Stimulated activated CD8-positive, alpha-beta memory T cell treated with anti-CD3 and anti-CD28 coated beads, Interleukin-4, amount 100 ng/mL, for 48 hours (primary cell): ENCODE measurements at places on chromosomes 6 and 20.
A peak's percentile ranks its signal among the peaks of the same experiment; 100 is the strongest.

DNA sequence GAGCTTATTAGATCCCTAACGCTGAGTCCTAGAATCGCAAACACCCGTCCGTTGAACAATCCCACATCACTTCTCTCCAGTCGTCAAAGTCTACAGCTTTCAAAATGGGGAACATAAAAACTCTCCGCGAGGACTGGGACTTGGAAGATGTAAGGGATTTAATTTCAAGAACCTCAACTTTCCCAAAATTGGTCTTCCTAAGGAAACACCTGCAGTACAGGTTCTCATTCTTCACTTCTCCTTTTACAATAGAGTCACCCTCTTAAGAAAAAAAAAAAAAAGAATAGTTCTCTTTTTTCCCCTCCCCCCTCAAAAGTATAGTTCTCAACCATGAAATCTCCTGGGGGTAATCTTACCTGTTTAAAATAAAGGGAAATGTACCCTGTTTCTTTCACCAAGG is 6.6 kb upstream of the ZBTB22 start:
- no peak for DNase-seq

DNA sequence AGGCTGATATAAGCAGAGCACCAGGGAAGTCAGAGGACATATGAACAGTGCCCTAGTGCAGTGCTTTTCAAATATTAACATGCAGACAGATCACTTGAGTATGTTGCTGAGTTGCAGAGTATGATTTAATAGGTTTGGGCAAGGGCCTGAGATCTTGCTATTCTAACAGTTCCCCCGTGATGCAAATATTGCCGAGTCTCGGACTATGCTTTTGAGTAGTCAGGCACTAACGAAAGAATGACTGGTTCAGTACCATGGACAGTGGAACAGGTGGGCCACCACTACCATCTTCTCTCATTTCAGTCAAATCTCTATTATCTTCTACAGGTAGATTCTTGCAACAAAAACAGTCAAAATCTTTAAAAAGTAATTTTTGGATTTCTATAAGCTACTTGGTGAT is 3.7 kb upstream of the TMEM200A start:
- DNase-seq: no peak

- no peak for DNase-seq
These were observed 128.2 kb downstream of the EDN3 start for GRCh38 chr20:59428441-59429205.

DNA sequence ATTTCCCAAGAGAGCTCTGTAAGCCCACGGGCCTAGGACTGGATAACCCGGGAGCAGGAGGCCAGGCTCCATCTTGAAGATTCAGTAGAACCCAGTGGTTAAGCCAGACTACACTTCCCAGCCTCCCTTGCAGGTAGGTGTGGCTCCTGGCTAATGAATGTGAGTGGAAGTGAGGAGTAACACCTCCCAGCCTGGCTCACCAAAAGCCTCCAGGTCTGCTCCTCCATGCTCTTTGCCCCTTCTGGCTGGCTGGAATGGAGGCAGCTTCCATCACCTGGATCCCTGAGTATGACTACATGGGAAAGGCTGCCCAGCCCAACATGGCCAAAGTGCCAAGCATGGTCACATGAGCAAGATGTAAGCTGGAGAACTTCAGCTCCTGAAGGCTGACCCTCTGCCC is 9.7 kb downstream of the LRRN4 start:
- DNase-seq: no peak

DNA sequence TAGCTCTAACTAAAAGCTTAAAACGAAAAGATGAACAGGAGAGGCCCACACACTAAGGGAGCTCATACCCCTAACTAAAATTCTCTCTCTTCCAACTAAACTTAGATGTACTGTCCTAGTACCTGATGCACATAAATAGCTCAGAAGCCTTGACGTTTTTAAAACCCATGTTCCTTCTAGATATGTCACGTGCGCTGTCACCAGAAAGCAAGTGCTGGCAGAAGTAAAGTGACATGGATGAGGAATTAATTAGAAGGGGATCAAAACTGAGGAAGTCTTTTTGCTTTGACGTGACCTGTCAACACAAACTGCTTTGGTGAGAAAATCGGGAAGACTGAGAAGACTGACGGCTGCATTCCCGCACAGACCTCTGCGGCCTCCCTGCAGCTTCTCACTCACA is 142.5 kb downstream of the ZMYND8 start:
- no peak for DNase-seq

- no peak for DNase-seq
These were observed 59.2 kb downstream of the PHF20 start for GRCh38 chr20:35831029-35831428.

DNA sequence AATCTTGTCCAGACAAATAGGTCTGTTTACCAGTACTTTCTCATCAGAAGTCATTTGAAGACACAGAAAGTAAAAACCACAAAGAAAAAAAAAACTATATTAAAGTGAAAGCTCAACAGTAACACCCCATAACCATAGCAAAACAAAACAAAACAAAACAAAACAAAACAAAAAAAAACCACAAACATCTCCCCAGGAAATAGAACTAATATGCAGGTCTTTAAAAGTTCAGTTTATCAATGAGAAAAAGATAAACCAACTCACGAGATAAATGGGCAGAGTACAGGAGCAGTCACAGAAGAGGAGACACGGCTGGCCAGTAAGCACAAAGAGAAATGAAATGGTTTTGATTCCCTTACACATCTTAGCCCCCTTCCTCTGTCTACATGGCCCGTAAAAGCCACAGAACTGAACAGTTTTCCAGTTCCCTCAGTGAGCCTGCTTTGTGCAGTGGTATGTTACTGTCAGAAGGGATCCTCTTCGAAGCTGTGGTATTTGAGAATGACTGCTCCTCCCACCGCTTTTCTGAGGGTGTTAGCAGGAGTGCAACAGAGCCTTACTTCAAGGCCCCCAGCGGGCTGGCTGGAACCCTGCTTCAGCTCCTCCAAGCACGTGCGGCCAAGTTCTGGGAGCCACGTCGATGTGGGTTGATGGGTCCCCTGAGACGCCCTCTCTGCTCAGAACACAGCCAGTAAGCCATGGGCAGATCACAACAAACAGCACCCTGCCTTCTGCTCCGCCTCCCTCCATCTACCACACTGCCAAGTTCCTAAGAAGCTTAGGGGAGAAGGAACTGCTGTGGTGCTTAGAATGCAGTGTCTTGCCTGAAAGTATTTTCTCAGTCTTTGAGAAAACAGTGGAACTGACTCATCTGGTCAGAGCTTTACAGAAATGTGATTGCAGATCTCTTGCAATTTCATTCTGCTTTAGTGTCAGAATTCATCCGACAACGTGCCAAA is 14.0 kb downstream of the UST start:
- DNase-seq: peak; percentile 74

- DNase-seq: no peak
These were observed 29.6 kb downstream of the TAB2 start for GRCh38 chr6:149347067-149347466.

DNA sequence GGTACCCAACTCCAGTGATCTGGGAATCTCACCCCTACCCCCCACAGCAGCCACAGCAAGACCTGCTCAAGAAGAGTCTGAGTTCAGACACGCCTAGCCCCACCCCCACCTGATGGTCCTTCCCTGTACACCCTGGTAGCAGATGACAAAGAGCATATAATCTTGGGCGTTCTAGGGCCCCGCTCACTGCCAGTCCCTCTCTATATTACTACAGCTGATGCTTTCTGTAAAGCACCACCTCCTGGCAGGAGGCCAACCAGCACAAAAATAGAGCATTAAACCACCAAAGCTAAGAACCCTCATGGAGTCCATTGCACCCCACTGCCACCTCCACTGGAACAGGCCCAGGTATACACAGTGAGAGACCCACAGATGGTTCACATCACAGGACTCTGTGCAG is 42.3 kb upstream of the FAM210B start:
- DNase-seq: no peak

- DNase-seq: peak; percentile 77
These were observed 129.2 kb upstream of the PRND start for GRCh38 chr20:4592316-4593148.

GRCh38 chr6:22596011-22596410 is 26.6 kb downstream of the HDGFL1 start:
- DNase-seq: no peak

DNA sequence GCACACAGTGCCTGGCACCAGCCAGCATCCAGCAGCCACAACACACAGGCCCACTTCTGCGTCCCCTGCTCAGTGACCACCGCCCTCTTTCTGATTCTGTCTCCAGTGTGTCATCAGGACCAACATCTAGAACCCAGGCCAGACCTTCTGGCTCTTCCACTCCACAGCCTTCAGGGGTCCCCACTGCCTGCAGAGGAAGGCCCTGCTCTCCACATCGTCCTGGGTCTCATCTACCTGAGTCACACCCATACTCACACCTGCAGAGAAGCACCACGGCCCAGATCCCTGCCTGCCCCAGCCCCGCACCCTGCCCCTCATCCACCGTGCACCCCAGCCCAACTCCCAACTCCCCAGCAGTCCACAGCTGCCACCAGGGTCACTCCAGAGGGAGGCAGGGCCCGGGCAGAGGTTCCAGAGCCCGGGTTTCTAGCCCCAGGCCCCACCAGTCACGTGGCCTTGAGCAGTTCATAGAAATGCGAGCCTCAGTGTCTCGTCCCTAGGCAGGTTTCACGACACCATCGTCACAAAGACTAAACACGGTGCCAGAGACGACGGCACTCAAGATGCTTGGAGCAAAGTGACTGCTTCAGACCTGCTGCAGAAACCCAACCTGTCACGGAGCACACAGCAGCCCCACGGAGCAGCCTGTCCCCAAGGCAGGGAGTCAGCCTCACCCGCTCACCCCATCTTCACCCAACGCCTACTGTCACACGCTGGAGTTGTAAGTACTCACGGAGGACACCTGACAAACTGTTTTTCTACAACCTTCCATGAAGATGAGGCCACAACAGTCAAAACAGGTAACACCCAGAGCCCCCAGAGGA is 16.1 kb downstream of the TAF4 start:
- DNase-seq: no peak

DNA sequence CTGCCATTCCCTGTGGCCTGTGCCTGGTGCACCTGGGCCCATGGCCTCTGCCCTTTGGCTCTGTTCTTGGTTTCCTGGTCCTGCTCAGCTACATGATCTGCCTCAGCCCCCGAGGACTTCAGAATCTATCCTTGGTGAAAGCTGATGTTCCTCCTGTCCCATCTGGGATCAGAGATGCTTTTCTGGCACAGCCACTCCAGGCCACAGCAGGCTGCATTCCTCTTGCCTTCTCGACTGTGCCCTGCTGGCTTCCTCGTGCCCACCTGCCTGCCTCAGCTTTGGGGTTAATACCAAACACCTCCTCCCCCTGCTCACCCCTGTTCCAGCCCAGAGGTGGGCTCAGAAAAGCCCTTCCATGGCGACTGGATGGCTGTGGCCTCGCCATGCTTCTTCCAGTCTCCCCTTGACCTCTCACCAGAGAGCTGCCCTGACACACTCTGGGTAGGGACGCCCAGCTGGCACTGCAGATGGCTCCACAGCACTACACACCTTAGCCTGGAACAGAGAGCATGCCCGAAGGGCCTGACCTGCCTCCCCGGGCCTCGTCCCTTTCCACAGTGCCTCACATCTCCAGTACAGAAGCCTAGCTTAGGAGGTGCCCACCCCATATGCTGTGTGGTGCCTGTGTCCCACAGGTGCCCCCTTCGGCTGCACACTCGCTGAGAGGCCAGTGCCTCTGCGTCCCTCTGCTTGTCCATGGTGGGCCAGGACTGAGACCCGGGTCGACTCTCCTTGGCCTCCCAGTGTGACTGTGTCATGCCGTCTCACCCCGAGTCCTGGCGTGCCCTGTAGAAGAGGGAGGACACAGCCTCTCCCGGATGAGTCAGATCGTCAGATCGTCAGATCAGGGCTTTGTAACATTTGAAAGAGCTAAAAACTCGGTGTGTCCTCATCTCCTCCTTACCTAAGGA is 148.8 kb downstream of the DTNBP1 start:
- no peak for DNase-seq

DNA sequence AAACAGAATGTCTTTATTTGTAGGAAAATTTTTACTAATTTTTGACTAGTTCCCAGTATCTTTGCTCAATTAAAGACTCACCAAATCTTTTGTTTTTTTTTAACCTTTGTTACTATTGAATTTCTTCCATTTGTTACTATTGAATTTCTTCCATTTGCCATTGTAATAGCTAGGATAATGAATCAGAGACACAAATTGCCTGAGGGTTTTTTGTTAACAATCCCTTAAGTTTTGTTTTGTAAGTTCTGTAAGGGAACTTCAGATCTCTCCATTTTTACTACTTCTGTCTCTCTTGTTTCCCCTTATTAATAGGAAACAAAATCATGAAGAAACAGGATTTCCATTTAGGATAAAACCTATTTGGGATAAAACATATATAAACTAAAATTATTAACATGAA is 104.3 kb downstream of the MAP3K4 start:
- no peak for DNase-seq

GRCh38 chr6:106490436-106490835 is 129.9 kb downstream of the CRYBG1 start:
- no peak for DNase-seq

- no peak for DNase-seq
These were observed 1.5 kb upstream of the PHIP start for GRCh38 chr6:79079561-79080041.

GRCh38 chr6:69294407-69294806 is 502.4 kb downstream of the LMBRD1 start:
- no peak for DNase-seq

DNA sequence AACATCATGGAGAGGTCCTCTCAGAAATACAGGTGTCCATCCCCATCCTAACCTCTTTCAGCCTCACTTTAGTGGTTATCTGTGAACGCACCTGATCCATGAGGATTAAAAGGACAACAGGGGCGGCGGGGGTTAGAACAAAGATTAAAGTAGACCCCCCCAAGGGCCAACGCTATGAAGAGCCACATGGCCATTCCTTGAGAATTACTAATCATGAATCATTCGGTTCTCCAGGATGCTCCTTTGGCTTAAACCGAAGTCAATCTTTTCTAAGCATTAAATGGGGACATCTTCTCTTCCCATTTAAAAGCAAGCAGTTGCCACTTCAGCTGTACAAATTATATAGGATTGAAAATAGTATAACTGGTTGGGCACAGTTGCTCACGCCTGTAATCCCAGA is 212.4 kb downstream of the GMPR start:
- no peak for DNase-seq

DNA sequence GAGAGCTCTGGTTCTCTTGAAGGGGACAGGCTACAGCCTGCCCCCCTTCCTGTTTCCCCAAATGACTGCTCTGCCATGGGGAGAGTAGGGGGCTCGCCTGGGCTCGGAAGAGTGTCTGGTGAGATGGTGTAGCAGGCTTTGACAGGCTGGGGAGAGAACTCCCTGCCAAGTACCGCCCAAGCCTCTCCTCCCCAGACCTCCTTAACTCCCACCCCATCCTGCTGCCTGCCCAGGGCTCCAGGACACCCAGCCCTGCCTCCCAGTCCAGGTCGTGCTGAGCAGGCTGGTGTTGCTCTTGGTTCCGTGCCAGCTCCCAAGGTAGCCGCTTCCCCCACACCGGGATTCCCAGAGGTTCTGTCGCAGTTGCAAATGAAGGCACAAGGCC is 9.8 kb downstream of the VEGFA start:
- no peak for DNase-seq

GRCh38 chr6:166236596-166236995 is 68.9 kb upstream of the TBXT start:
- no peak for DNase-seq

- DNase-seq: no peak
These were observed 862 bp downstream of the C20orf96 start for GRCh38 chr20:289693-290083.

GRCh38 chr6:117008618-117009017 is 131.6 kb downstream of the RFX6 start:
- DNase-seq: no peak

GRCh38 chr6:81988871-81989270 is 236.4 kb upstream of the TENT5A start:
- DNase-seq: no peak

GRCh38 chr6:5422321-5422915 is 161.1 kb downstream of the FARS2 start:
- DNase-seq: no peak
